Suprapubic skin (tissue), 4 donors: ENCODE measurements at places on chromosomes 3 and 15. TPM values are rescaled to one million over a fixed set of nuclear protein-coding genes. Genes with fewer than 3 reads are reported as not detected.

GRCh38 chr15:33612721-33613304 lies 302.0 kb downstream of the RYR3 start:
- DNase-seq, result no peak

DNA sequence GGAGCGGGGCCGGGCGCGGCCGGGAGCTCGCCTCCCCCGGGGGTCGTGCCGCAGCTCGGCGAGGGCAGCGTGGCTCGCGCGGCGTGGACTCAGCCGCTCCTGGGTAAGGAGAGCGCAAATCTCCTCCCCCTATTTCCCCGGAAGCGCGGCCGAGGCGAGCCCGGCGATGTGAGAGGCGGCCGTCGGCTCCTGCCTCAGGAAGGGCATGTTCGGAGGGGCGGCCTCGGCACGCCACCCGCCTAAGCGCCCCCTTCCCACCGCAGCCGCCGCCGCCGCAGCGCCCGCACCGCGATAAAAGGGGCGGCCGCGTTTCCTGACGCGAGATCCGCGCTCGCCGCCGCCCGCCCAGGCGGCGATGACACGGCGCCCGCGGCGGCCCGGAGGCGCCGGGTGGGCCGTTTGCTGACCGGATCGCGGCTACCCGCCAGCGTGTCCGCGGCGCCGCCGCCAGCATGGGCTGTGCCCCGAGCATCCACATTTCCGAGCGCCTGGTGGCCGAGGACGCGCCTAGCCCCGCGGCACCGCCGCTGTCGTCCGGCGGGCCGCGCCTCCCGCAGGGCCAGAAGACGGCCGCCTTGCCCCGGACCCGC lies at the start of gene PDE8A:
TSS of gene PDE8A (plus strand) at position 146 of the 590 bp plus-strand sequence. CDS start at position 453, 307 bp downstream.
- peak; percentile 82 for DNase-seq

- DNase-seq, result no peak
Measured at GRCh38 chr3:64691051-64691450, 3.3 kb upstream of the ADAMTS9 start.

DNA sequence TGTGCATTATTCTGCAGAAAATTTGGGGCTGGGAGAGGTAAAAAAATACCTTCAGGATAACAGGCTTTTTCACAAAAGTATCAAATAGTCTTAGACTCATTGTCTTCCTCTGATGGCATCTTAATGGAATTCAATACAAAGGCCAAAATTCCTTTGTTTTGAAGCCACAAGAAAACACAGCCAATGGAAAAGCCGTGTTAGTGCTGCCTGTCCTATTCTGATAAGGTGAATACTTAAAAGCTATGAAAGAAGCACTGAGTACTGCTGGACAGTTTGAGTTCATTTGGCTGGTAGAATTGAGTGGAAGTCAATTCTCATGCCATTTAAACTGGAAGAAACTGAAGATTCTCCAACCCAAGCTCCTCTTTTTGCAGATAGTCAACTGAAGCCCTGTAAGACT lies 395.3 kb upstream of the TPRG1 start:
- no peak for DNase-seq

GRCh38 chr15:97691799-97692198 lies 268.7 kb upstream of the ARRDC4 start:
- no peak for DNase-seq

The IL12A gene
- total RNA-seq, result not detected

The APOD gene
- 341 TPM for total RNA-seq

The DALRD3 gene
- 55.3 TPM for total RNA-seq
